GM13977 (cell line): ENCODE measurements at places on chromosomes 6 and 20.

DNA sequence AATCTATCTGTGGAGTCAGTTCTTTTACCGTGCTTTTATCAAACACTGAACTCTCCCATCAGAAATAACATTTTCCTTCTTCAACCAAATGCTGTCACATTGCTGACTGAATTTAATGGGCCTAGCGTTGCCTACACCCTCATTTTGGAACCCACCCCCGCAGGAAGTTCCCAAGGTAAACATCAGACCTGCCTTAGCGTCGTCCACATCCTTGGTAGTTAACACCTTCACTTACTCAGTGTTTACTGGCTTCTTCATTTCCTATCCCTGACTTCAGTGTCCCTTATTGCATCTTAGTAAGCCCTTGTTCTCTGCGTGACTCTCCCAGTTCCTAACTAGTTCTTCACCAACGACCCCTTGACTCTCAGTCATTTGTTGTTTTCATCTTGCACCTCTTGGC, 491.4 kb upstream of the SOX4 start:
- no peak for DNase-seq

DNA sequence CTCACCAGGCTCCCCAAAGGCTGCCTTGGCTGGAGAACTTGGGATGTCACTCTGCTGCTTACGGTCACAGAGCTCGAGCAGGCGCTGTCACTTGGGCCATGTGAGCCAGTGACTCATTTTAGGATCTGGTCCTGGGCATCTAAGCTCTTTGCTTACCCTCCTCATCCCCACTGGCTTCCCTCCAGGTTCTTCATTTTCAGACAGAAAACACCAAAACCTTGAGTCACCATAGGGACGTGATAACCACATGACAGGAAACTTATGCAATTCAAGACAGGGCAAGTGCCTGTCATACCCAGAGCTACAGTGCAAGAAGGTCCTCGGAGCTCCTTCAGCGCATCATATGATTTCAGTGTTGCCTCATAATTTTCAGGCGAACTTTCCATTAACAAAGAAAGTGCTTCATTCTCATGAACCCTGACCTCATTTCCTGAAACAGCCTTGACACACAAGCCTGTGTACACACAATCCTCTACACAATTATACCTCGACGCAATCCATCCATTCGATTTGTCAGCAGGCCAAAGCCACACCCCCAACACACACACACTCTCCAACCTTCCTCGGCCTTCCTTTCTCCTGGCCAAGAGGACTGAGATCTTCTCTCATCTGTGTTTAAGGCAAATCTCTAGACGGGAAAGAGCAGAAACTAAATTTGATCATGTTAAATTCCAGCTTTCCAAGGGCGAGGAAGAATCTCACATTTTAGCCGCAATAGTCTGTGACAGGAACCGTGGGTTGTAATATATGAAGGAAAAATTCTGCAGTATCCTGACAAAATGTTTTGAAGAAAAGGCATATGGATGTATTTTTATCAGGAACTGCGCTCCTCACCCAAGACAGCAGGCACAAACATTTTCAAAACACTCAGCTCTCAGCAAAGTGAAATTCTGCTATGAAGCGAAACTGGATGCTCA, 25.3 kb downstream of the TBC1D7 start:
- peak; percentile 78 for DNase-seq

DNA sequence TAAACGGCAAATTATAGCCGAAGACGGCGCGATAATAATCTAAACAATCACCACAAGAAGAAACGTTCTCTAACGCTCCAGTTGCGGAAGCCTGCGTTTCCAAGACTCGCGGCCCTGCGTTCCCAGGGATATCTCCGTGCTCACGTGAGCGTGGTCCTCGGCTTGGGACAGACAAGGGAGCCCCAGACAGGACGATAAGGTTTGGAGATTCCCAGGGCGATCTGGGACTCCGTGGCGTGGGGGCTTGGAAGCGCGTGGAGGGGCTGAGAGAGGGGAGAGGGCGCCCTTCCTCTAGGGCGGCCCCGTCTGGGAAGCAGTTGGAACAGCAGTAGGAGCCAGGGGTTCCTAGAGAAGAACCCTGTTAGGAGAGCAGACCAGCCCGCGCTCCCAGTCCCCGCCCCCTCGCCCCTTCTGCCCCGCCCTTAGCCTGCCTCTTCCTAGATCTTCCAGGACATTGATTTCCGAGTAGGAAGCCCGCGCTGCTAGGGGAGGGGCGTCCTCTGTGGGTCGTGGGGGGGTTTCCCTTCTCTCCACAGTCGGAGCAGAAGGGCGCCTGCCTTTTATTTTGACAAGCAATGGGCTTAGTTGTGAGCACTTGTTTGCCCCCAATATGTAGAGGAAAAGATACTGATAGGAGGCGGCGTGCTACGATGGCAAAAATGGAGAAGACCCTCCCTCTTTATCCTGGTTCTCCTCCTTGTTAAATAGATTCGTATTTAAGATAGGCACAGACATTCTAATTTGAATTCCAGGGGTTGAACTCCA, 10.6 kb downstream of the NRN1 start:
- DNase-seq, result no peak

- DNase-seq, result no peak
These were observed 24.7 kb downstream of the CTCFL start for GRCh38 chr20:57500235-57500634.

DNA sequence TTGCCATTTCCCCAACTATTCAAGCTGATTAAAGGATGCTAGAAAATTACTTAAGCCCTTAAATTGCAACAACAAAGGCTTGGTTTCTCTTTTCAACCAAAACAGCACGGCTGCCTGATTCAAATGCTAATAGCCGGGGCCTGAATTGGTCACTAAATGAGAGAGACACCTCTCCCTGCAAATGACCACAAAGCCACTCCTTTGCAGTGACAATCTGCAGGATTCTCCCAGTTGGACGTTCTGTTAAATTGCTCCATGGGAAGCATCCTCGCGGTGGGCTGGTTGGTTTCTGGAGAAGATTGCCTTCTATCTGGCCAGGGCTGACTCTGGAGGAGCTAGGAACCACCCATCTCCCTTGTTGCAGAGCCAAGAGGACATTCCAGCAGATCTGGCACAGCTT, 29.7 kb upstream of the TBXT start:
- DNase-seq, result no peak

DNA sequence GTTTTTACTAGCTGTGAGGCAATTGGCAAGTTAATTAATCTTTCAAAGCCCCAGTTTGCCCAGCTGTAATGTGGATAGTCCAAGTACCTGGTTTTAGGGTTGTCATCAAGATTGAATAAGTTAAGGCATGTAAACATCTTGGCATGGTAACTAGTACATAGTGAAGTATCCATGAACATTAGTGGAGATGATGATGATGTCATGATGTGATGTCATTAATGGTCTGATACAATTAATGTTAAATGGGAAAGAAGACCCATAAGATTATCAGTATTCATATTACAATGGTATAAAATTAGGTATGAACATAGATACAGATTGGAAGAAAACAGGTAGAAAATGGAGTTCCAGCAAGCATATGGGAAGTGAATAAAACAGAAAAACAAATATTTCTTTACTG, 5.3 kb downstream of the EPB41L1 start:
- DNase-seq, result no peak

GRCh38 chr20:50691573-50692551, 520 bp upstream of the RIPOR3 start:
- DNase-seq, result no peak

DNA sequence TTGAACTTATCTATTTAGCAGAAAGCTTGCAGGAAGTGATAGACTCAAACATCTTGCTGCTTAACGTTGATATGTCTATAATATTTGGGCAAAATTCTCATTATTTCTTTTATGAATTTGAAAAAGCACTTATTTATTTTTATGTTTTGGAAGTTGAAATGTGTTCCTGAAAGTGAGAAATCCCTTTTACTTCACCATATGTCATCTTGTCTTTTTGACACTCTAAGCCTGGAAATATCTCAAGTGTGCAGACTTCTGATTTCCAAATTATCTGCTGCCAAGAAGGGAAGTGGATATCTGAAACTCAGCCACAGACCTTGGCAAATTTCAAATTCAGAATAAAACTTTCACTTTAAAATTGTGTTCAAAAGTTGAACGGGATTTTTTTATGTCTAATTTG, 368.7 kb upstream of the MANEA start:
- DNase-seq, result no peak

DNA sequence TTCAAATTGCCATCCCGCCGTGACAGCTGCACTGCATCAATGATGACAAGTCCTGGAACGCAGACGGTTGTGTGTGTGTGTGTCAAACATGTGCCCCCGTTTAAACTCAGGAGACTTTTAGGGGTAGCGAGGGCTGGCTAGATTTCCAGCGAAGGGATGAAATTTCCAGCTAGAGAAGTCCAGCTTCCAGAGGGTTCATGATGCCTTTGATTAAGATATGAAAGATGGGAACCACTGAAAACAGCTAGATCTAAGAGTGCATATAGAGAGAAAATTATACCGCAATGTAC, 644 bp downstream of the KIZ start:
- no peak for DNase-seq

GRCh38 chr6:90264561-90264960, 32.1 kb downstream of the BACH2 start:
- no peak for DNase-seq

DNA sequence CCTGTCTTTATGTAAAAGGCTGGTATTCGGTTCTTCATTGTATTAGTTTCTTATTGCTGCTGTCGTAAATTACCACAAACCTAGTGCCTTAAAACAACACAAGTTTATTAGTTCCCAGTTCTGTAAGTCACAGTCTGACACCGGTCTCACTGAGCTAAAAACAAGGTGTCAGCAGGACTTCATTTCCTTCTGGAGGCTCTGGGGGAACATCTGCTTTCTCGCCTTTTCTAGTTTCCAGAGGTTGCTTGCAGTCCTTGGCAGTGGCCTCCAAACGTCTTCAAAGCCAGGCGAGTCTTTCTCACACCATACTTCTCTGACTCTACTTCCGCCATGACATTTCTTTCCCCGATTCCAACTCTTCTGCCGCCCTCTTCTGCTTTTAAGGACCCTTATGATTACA, 43.0 kb upstream of the ZFAND3 start:
- DNase-seq, result no peak

DNA sequence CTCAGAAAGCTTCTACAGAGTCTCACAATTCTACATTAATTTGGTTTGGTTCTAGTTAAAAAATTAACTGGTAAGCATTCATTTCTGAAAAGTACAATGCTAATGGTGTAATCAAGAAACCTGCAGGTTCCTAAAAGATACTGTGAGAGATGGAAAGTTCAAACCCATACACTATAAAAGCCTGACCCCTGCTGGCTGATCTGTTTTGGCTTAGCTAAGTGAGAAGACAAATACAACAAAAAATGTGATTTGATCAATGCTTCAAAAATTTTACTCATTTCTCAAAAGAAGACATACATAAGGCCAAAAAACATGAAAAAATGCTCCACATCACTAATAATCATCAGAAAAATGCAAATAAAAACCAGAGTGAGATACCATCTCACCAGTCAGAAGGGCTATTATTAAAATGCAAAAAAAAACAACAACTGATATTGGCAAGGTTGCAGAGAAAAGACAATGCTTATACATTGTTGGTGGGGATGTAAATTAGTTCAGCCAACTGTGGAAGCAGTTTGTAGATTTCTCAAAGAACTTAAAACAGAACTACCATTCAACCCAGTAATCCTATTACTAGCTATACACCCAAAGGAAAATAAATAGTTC, 102.8 kb downstream of the MOXD1 start:
- DNase-seq, result peak; percentile 15

- no peak for DNase-seq
These were observed 204.0 kb upstream of the MOCS1 start for GRCh38 chr6:40138273-40138720.

GRCh38 chr20:50916257-50916656, 15.0 kb downstream of the ADNP start:
- no peak for DNase-seq

DNA sequence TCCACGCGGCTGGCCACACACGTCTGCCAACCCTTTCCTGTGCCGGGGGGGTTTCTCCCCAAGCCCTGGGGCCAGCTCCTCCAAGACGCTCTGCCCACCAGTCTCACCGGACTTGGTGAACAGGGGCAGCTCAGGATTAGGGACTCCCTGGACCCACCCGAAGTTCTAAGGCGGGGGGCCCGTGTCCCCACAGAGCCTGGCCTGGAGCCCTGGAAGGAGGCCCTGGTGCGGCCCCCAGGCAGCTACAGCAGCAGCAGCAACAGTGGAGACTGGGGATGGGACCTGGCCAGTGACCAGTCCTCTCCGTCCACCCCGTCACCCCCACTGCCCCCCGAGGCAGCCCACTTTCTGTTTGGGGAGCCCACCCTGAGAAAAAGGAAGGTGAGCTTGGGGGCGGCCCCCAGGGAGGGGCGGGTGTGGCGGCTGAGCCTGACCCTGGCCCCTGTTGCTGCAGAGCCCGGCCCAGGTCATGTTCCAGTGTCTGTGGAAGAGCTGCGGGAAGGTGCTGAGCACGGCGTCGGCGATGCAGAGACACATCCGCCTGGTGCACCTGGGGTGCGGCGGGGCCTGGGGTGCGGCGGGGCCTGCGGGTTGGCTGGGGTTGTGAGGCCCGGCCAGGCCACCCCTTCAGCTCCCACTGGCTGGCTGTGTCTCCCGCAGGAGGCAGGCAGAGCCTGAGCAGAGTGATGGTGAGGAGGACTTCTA, 2.3 kb downstream of the SLC2A4RG start:
- peak; percentile 36 for DNase-seq

GRCh38 chr6:72784581-72784980, 162.7 kb downstream of the KCNQ5 start:
- no peak for DNase-seq

DNA sequence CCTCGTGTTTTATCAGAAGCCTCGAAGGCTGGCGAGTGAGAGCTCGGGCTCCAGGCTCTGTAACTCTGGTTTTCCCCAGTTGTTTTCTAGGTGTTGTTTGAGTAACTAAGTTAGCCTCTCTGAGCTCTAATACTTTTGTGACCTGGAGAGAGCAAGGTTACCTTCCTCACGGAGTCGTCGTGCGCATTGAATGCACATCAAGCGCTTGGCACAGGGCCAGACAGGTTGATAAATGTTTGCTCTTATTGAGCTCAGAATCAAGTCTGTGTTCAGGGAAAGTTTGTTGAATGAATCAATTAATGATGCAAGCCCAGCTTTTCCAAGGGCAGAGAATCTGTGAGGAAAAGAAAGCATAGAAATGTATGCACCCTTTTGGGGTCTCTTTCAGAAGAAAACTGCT, 33.5 kb downstream of the EDN3 start:
- DNase-seq, result no peak

DNA sequence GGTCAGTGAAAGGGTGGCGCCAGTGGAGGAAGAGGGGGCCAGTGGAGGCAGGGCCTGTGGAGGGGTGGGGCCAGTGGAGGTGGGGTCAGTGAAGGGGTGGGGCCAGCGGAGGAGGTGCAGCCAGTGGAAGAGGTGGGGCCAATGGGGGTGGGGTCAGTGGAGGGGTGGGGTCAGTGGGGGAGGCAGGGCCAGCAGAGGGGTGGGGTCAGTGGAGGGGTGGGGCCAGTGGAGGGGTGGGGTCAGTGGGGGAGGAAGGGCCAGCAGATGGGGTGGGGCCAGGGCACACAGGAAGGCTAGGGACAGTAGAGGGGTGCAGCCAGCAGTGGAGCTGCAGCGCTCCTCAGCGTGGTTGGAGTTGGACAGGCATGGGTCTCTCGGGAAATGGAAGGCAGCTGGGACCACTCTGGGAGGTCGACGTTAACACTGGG, 18.7 kb downstream of the ADRM1 start:
- peak; percentile 73 for DNase-seq

- DNase-seq, result no peak
These were observed 499.4 kb upstream of the NOX3 start for GRCh38 chr6:155955038-155955437.
